Right renal pelvis (tissue), 4 donors: ENCODE measurements at places on chromosomes 7 and 10. TPM values are rescaled to one million over a fixed set of nuclear protein-coding genes. Genes with fewer than 3 reads are reported as not detected.

Gene GRB10
- 40.4 TPM for polyA plus RNA-seq

Gene TMEM184A
- polyA plus RNA-seq = 6.4 TPM

Gene H2BK1
- polyA plus RNA-seq = not detected

Gene SMURF1
- polyA plus RNA-seq = 16.8 TPM

Gene CYP2E1
- 0.46 TPM for polyA plus RNA-seq

Gene ZCCHC24
- 25.8 TPM for polyA plus RNA-seq

Gene NOS3
- polyA plus RNA-seq = 9.1 TPM

Gene AKR1E2
- polyA plus RNA-seq = 7.4 TPM

Gene PSPH
- polyA plus RNA-seq = 35.0 TPM

Gene UBE2D4
- polyA plus RNA-seq = 22.4 TPM

Gene SPDYE2B
- polyA plus RNA-seq = 0.32 TPM

Gene HBP1
- 104 TPM for polyA plus RNA-seq

Gene ARMC3
- polyA plus RNA-seq = 12.9 TPM

Gene CPVL
- polyA plus RNA-seq = 66.8 TPM

Gene ITGA8
- polyA plus RNA-seq = 48.5 TPM

Gene VPS37D
- 19.4 TPM for polyA plus RNA-seq

Gene TET1
- polyA plus RNA-seq = 10.6 TPM

Gene STAG3
- 16.6 TPM for polyA plus RNA-seq

Gene TMEM213
- 44.4 TPM for polyA plus RNA-seq

Gene PDZD7
- 1.7 TPM for polyA plus RNA-seq

Gene ABCC2
- polyA plus RNA-seq = 8.3 TPM

Gene SORBS1
- 31.0 TPM for polyA plus RNA-seq

Gene HOXA11
- 38.7 TPM for polyA plus RNA-seq

Gene GPR85
- polyA plus RNA-seq = 1.2 TPM

Gene ZPBP
- 0.25 TPM for polyA plus RNA-seq

Gene ENKUR
- polyA plus RNA-seq = 4.0 TPM
